Fibroblast of skin of left biceps (primary cell): ENCODE measurements at places on chromosomes 12 and 14.

DNA sequence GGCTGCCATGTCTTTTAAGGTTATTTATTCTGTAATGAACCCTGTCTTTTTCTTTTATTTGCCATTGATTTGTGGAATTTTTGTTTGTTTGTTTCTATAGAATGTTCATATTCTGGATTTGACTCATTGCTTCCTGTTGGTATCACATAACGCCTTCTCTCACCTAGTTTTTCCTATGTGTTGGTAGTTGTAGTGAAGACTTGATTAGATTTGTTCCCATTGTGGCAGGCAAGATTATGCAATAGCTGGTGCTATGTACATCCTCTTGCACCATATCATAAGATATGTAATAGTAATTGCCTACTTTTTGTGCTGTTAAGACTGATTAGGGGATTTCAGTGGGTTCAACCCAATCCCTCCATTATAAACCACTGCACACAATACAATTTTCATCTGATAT lies 3.9 kb upstream of the KRT6B start:
- no peak for DNase-seq

DNA sequence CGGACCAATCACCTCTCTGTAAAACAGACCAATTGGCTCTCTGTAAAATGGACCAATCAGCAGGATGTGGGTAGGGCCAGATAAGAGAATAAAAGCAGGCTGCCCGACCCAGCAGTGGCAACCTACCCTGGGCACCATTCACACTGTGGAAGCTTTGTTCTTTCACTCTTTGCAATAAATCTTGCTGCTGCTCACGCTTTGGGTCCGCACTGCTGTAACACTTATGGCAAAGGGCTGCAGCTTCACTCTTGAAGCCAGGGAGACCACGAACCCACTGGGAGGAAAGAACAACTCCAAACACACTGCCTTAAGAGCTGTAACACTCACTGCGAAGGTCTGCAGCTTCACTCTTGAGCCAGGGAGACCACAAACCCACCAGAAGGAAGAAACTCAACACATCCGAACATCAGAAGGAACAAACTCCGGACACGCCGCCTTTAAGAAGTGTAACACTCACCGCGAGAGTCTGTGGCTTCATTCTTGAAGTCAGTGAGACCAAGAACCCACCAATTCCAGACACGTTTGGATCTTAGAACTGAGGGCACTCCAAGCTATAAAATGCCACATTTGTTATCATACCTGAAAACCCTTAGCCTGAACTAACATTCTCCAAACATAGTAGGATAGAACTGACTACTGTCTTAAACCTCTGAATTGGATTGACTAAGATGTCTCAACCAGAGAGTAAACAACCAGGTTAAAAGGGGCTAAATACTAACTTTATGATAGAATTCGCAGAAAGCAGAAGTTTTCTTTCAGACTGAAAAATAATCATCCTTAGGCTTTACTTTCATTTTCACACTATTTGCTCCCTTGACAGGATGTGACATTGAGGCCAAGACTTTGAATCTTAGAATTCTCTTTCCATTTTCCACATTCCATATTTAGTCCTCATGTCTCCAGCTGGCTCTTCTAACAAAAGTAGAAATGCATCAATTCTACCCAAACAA lies 33.6 kb downstream of the CDKL1 start:
- DNase-seq, result no peak

- DNase-seq, result no peak
These were observed 71.3 kb downstream of the SUSD6 start for GRCh38 chr14:69682621-69683263.

DNA sequence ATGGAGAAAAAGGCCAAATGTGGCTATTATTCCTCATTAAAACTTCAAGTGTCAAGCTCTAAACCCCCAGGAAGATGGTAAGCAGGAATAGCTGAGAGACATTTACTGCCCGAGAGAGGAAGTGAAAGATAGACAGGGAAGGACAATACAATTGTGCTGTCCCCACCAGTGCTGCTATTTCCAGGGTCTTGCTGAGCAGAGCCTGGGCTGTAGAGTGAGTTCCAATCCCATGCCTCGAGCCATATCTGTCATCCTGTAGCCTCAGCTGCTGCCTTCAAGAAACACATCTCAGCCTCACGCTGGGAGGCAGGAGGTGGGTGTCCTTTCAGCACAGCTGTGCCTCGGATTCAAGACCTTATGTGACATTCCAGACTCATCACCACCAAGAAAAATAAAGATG lies 114.0 kb downstream of the RPAP3 start:
- no peak for DNase-seq

DNA sequence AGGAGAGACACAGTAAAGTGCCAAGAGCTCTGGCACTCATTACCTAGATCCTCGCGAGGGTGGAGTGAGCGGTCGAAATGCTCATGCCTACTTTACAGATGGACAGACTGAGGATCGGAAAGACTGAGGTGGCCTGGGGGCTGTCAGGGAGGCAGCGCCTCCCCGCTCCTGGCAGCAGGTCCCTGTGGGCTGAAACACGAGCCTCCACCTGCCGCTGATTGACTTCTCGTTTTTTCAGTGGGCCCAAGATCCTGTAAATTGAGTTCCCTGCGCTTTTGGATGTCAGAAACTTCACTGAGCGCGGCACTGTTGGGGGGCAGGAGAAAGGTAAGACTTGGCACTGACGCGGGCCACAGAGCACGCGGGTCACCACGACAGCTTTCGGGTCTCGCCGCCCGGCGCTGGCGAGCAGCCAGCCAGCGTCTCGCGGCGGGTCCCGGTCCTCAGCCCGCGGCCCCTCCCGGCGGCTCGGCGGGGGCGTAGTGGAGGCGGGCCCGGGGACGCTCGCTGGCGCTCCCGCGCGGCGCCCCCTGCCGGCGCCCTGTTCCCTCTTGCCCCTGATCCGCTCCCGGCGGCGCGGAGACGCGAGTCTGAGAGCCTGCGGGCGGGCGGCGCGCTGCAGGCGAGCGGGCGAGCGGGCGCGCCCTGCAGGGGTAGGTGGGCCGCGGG lies 552 bp upstream of the SCN8A start:
- peak; percentile 67 for DNase-seq

DNA sequence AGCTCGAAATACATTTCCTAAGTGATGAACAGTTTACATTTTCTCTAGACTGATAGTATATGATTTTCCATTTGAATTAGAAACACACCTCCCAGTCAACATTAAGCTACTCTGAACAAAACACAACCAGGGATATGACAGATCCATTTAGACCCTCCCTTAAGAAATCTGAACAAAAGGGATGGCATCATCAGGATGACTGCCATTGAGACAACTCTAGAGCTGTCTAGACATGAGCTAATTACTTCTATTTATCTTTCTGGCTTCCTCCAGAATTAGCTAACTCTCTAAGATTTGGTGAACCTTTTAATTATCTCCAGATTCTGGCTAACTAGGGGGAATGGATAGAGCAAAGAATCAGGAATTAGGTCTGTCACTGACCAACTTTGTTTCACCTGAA lies 92.9 kb upstream of the IGF1 start:
- no peak for DNase-seq

GRCh38 chr12:89064780-89065179 lies 287.5 kb downstream of the DUSP6 start:
- no peak for DNase-seq

- DNase-seq, result no peak
These were observed 2.3 kb downstream of the ARHGEF25 start for GRCh38 chr12:57613427-57614109.

- no peak for DNase-seq
These were observed 90.9 kb downstream of the GPR65 start for GRCh38 chr14:88095791-88096190.

- DNase-seq, result no peak
These were observed 94.3 kb downstream of the LRRC74A start for GRCh38 chr14:76920331-76921087.

GRCh38 chr12:103676893-103677292 lies 89.8 kb downstream of the STAB2 start:
- no peak for DNase-seq

DNA sequence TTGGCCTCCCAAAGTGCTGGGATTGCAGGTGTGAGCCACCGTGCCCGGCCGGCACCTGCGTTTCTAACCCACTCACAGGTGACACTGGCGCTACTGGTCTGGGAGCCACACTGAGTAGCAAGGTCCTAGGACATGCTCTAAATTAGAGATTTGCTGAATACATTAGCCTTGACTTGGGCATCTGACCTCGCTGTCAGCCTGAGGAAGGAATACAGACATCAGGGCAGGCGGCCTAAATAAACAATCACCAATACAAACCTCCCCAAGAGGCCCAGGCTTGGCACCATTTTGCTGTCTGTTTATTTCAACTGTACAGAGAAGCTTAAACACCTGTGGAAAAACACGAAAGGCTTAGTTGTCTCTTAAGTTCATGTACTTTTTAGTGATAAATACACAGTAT lies 27.5 kb downstream of the P2RX4 start:
- DNase-seq, result no peak

- DNase-seq, result no peak
These were observed 1196.9 kb downstream of the VRK1 start for GRCh38 chr14:97994020-97994531.

DNA sequence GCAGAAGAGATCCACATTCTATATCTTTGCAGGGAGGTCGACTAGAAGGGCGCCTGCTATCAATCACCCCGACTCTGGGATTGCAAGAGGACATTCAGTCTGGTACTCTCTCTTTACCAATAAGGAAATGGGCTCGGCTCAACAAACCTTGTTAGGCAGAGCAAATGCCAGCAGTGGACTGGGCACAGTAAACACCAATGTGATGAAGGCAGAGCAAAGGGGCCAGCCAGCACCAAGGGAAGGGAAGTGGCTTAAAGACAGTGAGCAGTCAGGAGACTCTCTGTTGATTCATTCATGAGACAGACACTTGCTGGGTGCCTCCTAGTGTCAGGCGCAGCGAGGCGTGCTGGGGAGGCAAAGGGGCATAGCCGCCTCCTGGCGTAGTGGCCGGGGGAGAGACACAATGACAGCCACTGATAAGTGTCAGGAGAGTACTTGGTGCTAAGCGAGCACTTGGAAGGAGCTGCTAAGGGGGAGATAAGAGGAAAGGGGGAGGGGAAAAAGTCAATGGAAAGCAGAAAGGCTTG lies 34.1 kb downstream of the TMCC3 start:
- no peak for DNase-seq

GRCh38 chr14:39446131-39446744 lies 14.0 kb upstream of the FBXO33 start:
- no peak for DNase-seq

GRCh38 chr14:50008974-50009373 lies 107.4 kb downstream of the VCPKMT start:
- DNase-seq, result no peak

DNA sequence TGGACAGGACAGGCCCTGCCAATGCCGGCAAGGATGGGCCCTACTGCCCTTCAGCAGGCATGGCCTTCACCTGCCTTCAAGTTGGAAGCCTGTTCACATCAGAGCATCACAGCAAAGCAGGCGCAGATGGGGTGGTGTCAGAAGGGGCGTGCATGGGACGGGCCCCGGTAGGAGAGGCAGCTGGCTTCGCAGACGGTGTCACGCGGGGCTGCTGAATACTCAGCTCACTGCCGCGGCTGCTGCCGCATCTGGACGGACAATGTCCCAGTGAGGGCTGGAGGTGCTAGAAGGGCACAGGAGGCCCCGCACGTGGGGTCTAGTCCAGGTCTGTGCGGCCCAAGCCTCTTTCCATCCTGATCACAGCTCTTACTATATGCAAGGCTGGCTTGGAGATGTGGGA lies 42.1 kb downstream of the LRCOL1 start:
- no peak for DNase-seq

GRCh38 chr14:77076113-77076631 lies 21.9 kb upstream of the CIPC start:
- DNase-seq, result no peak

GRCh38 chr14:81400852-81401251 lies 728 bp upstream of the STON2 start:
- peak; percentile 87 for DNase-seq

- DNase-seq, result no peak
These were observed 242.1 kb upstream of the PWP1 start for GRCh38 chr12:107443320-107444090.

DNA sequence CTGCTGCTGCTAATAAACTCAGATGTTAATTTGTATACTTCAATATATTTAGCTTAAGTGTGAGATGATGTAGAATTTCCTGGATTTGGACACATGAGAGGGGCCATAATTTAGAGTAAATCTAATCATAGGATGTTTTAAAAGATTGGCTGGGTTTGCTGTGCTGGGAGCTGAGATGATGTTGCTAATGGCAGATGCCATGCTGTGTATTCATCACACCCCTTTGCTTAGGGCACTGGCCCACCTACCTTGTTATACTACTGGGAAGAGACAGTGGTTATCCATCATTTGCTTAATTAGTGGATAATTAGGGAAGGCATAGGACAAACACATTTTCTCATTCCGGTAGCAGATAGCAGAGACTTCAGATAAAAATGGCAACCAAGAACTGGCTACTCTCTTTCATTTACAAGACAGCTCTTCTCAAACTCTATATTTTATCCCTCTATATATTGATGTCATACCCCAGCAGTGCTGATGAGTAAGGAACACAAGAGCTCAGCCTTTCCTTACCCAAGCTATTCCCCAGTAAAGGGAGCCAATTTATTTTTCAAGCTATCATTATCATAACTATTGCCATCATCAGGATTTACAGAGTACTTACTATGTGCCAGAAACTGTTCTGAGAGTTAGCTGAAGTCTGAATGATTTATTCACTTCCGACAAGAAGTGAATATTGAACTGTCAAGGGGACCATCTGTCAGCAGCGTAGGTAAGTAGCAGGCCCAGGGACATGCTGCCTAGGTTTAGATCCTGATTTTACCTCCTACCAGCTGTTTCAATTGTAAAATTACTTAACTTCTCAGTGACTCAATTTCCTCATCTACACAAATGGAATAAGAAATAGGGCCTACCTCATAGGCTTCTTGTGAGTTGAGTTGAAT lies 204.6 kb upstream of the FLRT2 start:
- DNase-seq, result no peak

DNA sequence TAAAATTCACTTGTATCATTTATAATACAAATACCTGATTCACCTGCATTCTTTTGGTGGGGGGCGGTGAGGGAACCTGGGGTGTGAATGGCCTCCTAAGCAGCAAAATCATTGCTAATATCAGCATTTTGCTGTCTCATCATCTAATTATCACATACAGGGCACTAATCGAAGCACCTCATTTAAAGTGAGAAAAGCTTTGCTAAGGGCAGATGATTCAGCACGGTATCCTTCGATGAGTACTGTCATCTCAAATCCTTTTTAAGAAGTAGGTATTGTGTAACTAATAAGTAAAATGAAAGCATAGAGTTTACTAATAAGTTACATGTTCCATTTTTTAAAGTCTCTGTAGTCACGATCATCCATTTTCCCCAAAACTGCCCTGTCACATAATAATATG lies 278.1 kb upstream of the SOX5 start:
- DNase-seq, result no peak
